Peyer's patch (tissue), 4 donors: ENCODE measurements at places on chromosomes 6 and 20. TPM values are rescaled to one million over a fixed set of nuclear protein-coding genes. Genes with fewer than 3 reads are reported as not detected.

The INSM1 gene
- 4.6 TPM for total RNA-seq

The ASIP gene
- total RNA-seq: not detected

The SAMHD1 gene
- total RNA-seq: 26.4 TPM

The TMEM151B gene
- total RNA-seq: not detected

The SMOC2 gene
- 13.0 TPM for total RNA-seq

The ARFGEF3 gene
- total RNA-seq: 9.5 TPM

The KCNK5 gene
- 150 TPM for total RNA-seq

The TFAP2C gene
- total RNA-seq: not detected

The SLPI gene
- 8.3 TPM for total RNA-seq

The TFAP2A gene
- not detected for total RNA-seq

The RIPOR2 gene
- 6.5 TPM for total RNA-seq

The SLC24A3 gene
- total RNA-seq: 1.6 TPM

The EYA4 gene
- not detected for total RNA-seq

The LCA5 gene
- total RNA-seq: 1.8 TPM

The FAM217A gene
- not detected for total RNA-seq

The RHAG gene
- total RNA-seq: not detected

The SAMD5 gene
- 13.3 TPM for total RNA-seq

The SLC52A3 gene
- total RNA-seq: 176 TPM

The BMP7 gene
- total RNA-seq: not detected

The RFX6 gene
- 1.9 TPM for total RNA-seq

The MMS22L gene
- total RNA-seq: 26.4 TPM
